Substantia nigra (tissue), 51 donors: ENCODE measurements at places on chromosomes 11 and 22.

GRCh38 chr11:47869544-47870393 lies 21.6 kb upstream of the NUP160 start:
- DNase-seq = no peak

DNA sequence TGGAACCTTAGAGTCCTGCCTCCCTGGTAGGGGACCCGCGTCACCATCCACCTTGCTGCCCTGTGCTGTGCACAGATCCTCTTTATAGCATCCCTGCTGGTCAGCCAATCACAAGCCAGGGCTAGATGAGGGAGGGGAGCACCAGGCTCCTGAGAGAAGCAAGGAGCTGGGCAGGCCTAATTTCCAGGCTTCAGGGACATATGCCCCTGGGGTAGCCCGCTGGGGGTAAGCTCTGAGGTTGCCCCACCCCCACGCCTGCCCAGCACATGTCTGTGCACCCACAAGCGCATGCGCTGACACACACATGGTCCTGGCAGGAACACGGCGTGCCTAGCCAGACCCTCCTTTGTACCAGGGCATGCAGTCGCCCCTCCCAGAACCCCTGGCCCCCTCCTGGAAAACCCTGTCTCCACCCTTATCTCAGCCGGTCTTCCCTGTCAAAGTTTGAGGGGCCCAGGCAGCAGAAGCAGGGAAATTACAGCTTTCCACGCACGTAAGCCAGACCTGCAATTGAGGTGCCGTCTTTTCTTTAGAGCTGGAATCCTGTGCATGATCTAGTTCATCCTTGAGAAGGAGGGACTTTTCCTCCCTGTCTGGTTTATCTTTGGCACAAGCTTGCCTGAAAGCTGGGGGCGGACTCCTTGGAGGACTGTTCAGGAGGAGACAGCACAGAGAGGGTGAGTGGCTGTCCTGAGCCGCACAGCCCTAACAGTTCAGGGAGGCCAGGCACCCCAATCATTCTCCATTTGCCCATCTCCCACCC lies 2.1 kb downstream of the SSTR3 start:
- no peak for DNase-seq

DNA sequence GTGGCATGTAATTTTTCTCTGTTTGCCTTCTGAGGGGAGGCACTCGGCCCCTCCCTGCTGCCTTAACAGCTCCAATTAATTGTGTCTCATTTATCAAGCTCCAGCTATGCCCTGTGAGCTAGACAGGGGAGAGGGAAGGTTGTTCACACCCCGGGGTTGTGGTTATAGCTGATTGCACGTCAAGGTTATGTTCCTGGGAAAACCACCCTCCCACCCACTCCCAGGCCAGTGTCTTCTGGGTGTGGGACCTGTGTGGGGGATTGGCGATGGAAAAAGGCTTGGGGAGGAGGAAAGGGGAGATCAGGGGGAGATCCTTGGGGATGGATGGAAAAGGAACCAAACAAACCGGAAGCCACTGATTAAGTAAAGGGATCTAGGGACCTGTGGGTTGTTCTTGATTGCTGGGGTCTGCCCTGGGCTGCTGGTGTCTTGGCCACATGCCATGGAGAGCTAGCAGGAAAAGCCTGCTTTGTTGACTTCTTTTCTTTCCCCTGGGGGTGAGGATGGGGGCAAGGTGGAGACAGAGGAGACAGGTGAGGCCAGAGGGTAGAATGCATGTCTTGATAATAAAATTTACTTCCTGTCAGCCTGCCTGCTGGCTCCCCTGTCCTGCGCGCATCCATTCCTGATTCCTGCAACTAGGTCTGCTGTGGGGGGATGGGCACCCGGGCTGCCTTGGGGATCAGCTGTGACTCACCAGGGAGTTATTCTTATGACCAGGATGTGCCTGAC lies 13.5 kb upstream of the SORL1-AS1 start:
- peak; percentile 77 for DNase-seq

- DNase-seq = no peak
Measured at GRCh38 chr22:40487663-40488249, 117.4 kb downstream of the SGSM3 start.
